Left renal pelvis (tissue), 4 donors: ENCODE measurements at places on chromosomes 2 and 18. TPM values are rescaled to one million over a fixed set of nuclear protein-coding genes. Genes with fewer than 3 reads are reported as not detected.

The IFT172 gene
- 61.0 TPM for polyA plus RNA-seq

The FOXI3 gene
- 0.20 TPM for polyA plus RNA-seq

The SLC5A7 gene
- polyA plus RNA-seq = 2.6 TPM

The DES gene
- polyA plus RNA-seq = 6.0 TPM

The HOXD10 gene
- 194 TPM for polyA plus RNA-seq

The CYBRD1 gene
- polyA plus RNA-seq = 68.6 TPM

The ARMC9 gene
- 24.6 TPM for polyA plus RNA-seq

The TMEM127 gene
- polyA plus RNA-seq = 44.6 TPM

The TUBA4B gene
- polyA plus RNA-seq = 0.46 TPM

The ASAP2 gene
- polyA plus RNA-seq = 31.7 TPM

The DYSF gene
- polyA plus RNA-seq = 9.9 TPM

DNA sequence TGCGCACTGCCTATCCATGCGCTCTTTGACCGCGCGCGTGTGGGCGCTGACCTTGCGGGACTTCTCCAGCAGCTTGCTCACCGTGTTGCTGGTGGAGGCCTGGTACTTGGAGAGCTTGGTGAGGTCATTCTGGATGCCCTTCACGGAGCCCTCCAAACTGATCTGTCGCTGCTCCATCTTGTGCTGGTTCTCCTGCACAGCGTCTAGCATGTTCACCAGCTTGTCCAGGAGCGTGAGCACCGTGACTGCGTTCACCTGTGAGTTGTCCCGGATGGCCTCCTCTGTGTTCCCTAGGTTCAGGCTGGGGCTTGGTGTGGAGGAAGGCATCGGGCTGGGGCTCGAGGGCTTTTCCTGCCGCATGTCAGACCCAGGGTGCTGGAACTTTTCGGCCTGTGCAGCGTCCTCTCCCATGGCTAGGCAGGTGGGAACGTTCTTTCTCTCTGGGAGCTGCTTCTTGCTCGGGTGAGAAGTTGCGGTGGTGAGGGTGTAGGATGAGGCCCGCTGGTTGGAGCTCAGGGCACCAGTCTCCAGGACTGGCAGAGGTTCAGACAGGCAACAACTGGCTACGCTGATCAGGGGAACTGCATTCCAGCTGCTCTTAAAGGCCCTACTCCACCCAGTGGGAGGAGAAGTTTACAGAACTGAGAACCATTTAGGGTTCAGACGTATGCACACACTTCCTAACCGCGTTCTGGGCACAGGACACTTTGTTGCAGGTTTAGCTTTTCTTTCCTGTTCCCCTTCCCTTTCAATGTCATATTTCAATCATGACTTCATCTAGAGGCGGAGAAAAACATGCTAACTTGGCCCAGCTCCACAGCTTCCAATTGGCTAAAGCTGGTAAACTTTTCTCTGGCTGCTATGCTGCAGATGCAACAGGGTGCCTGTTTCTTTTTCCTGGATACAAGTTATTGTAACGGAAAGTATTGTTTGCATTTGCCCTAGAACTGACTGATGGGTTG is at the start of gene CAVIN2:
Gene CAVIN2, minus strand, starts transcription at position 574 of the 962 bp plus-strand sequence. Its CDS starts 163 bp downstream, at position 411.
- DNase-seq = no peak

- DNase-seq = no peak
Observed at GRCh38 chr2:119862127-119862889, 102.6 kb downstream of the PTPN4 start.

- no peak for DNase-seq
Observed at GRCh38 chr2:70679259-70679658, 88.7 kb downstream of the ADD2 start.

- DNase-seq = no peak
Observed at GRCh38 chr2:72137498-72138010, 10.1 kb downstream of the CYP26B1 start.

DNA sequence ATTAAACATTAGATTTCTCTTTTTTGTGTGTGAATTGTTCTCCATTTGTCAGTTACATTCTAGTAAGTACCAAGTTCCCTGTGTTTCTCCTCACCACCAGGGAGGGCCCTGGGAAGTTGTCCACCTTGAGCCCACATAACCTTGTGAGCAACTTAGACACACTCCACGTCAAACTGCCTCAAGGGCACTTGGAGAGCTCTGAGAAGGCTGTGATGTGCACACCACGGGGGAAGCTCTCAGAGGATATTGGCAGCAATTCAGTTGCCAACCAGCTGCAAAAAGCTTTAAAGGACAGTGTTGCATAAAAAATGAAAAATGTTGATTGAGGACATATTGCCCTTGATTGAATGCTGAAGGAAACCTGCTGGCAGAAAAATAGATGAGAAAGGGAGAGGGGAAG is 743.6 kb downstream of the RNF144A start:
- no peak for DNase-seq

- DNase-seq = no peak
Observed at GRCh38 chr2:164705412-164706167, 84.3 kb upstream of the GRB14 start.

DNA sequence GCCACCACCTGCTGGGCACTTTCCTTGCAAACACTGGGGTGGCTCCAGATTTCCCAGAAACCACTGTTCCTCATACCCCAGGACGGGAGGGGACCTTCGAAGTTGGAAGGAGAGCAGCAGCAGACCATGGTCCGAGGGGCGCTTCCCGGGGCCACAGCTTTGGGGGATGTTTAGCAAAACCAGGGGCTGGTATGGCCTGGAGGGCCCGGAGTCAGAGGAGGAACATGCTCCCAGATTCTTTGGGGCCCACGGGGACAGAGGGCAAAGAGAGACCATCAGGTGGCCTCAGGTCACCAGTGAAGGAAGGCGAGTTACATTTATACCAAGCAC is 25.3 kb downstream of the HS6ST1 start:
- DNase-seq = no peak

DNA sequence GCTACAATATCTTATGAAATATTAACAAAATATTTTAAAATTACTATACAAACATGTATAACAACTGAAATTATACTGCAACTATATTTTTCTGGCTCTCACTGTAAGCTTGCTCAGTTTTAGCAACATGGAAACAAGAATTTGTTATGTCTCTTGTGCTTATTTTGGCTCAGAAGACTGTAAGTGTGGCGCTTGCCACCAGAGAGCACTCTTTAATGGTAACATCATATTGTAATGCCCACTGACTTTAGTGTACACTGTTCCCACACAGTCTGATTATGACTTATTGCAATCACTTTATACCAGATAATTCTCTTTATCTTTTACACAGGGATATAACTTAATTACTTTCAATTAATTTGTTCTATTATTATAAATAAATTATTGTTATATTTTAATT is 1500.6 kb upstream of the TMEFF2 start:
- no peak for DNase-seq

DNA sequence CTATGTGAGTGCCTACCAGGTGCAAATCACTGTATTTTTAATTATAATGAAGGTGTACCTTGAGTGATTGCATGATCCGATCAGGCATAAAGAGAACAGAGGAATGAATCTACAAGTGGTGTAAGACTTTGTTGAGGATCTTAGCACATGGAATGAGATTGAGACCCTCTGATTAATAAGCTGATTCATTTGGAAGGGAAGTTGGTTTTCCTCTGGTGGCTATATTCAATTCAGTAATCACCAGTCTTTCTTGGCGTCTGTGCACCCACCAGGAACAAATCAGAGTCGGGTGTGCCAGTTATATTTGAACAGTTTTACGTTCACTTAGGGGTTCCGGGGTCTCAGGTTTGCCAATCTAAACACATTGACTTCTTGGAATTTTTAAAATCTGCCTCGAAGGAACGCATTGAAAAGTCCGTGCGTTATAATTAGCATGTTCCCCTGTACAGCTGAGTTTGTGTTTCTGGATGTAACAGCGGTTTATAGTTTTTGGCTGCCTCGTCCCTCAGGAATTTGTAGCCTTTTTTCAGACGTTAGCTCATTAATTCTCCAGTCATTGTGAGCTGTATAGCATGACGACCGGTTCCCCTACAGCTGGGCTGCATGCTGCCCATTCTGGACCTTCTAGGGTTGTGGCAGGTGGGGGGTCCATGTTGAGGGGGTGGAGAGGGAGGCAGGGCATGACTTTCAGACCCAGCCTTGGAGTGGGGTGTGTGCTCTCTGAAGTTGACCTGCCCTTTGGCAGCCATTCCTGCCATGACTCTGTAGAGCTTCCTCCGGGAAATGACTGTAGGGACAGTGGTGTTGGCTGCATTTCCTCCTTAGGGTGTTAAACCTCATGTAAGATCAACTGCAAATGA is 20.3 kb downstream of the MYO1B start:
- DNase-seq = no peak

- no peak for DNase-seq
Observed at GRCh38 chr2:137118140-137118539, 352.8 kb downstream of the THSD7B start.

DNA sequence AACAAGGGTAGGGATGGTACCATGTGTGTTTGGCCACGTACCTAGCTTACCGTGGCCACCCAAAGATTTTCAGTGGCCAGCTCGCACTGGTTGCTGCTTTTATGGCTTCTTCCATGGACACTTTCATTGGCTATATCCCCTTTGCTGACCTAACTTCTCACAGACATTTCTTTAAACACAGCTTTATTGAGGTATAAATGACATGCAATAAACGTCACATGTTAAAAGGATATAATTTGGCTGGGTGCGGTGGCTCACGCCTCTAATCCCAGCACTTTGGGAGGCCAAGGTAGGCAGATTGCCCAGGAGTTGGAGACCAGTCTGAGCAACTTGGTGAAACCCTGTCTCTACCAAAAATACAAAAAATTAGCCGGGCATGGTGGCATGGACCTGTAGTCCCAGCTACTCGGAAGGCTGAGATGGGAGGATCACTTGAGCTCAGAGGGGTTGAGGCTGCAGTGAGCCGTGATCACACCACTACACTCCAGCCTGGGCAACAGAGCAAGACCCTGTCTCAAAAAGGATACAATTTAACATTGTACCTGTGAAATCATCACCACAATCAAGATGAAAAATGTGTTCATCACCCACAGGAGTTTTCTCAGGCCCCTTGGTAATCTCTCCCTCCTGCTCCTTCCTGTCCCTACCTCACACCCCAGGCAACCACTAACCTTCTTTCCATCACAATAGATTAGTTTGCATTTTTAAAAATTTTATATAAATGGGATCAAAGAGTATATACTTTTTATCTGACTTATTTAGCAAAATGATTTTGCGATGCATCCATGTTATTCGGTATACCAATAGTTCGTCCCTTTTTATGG is 127.8 kb upstream of the PPP1CB start:
- DNase-seq = no peak

- no peak for DNase-seq
Observed at GRCh38 chr2:176535467-176536113, 266.3 kb downstream of the MTX2 start.

DNA sequence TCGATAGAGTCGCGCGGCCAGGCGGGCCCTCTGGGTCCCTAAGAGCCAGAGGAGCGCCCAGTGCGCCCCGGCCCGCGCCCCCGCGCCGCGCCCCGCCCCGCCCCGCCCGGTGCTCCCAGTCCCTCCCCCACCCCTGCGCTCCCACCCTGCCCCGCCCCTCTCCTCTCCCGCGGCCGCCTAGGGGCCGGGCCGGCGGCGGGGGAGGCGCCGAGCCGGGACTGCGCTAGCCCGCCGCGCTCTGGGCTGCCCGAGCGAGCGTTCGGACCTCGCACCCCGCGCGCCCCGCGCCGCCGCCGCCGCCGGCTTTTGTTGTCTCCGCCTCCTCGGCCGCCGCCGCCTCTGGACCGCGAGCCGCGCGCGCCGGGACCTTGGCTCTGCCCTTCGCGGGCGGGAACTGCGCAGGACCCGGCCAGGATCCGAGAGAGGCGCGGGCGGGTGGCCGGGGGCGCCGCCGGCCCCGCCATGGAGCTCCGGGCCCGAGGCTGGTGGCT is at the start of gene GPC1:
Gene GPC1, plus strand, starts transcription at position 207 of the 491 bp plus-strand sequence. Its CDS starts 256 bp downstream, at position 463.
- DNase-seq = no peak

GRCh38 chr2:164386231-164386630 is 235.1 kb downstream of the GRB14 start:
- no peak for DNase-seq

DNA sequence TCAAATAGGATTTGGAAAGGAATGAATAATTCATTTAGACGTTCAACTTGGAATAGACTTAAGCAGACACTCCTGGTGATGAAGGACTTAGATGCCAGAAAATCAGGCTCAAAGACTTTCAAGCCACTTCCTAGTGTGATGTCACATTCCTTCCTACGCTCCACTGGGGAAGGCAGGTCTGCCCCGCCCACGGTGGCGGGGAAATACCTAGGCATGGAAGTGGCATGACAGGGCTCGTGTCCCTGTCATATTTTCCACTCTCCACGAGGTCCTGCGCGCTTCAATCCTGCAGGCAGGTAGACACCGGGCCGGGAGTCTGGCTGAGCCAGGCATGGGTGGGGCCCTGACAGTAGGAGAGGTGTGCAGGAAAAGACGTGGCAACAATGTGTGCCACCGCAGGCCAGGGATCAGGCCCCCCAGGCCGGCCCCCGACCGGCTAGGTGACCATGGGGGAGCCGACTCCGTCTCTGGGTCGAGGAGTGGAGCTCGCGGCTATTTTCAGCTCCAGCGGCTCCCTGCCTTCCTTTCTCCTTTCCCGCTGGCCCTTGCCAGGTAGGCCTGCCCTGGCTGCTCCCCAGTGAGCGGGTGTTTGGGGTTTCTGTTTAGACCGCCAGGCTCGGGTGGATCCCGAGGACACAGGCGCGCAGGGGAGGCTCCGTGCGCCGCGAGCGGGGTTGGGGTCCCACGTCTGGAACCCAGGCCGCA is at the start of gene IL1RL2:
Gene IL1RL2, plus strand, starts transcription at position 233 of the 705 bp plus-strand sequence. CDS start 845 bp downstream, outside the sequence.
- no peak for DNase-seq

- DNase-seq = no peak
Observed at GRCh38 chr2:96596596-96596995, 41.5 kb downstream of the KANSL3 start.

GRCh38 chr2:169422120-169422519 is 57.2 kb upstream of the BBS5 start:
- no peak for DNase-seq

DNA sequence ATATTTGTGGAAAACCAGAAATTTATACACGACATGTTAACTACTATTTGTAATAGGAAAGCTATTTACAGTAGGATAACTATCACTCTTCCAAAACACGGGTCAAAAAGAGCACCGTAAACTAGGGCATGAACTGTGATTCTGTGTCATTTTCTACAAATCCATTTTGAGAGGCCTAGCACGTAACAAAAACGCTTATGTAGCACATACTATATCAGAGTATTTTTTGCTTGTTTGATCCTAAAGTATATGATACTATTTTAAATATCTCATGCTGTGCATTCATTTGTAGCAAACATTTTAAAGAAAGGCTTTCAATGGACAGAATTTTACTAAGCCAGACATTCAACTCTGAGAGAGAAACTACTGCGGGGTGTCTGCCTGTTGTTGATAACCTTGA is 45.1 kb downstream of the WDFY1 start:
- no peak for DNase-seq

GRCh38 chr18:59220784-59221765 is 1.1 kb downstream of the GRP start:
- DNase-seq = no peak

- DNase-seq = no peak
Observed at GRCh38 chr2:132741754-132742153, 71.7 kb upstream of the LYPD1 start.

- peak; percentile 79 for DNase-seq
Observed at GRCh38 chr2:231666171-231667095, 41.9 kb upstream of the PTMA start.

- DNase-seq = no peak
Observed at GRCh38 chr2:207251022-207251421, 85.3 kb upstream of the KLF7 start.

GRCh38 chr18:35936951-35937350 is 35.5 kb upstream of the RMP24 start:
- DNase-seq = no peak

GRCh38 chr2:196802401-196802800 is 2.9 kb upstream of the GTF3C3 start:
- no peak for DNase-seq
